ENCODE measurements at places on chromosomes 12 and 14. TPM values are rescaled to one million over a fixed set of nuclear protein-coding genes. Genes with fewer than 3 reads are reported as not detected.

DNA sequence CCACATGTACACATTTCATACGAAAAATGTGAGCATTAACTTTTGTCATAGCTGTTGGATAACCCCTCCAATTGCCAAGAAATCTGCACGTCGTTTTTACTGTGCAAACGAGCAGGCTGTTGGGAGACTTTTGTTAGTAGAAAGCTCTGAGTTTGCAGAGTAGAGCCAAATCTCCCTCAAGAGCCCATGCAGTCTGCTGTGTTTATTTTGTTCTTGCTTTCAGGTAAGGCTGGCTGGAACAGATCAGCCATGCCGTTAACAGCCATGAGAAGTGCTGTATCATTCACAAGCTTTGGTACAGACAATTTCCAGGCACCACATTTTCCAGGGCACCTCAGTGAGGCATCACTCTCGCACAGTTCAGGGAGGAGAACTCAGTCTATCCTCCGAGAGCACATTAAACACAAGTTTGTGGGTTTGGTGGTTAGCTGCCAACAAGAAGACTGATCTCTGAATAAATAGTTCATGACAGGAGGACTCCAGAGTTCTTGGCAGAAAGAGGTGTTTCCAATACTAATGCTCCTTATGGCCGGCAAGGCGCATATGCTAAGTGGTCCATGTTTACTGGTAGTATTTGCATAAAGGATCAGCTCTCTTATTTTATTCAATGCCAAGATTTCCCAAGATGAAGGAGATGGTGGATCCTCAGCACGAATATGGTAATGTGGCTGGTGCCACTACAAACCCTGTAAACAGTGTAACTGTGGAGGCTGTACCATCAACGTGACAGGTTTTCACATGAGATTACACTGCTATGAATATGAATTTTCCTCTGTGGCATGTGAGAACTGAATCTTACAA, 30.3 kb upstream of the PELI2 start:
- DNase-seq = no peak

DNA sequence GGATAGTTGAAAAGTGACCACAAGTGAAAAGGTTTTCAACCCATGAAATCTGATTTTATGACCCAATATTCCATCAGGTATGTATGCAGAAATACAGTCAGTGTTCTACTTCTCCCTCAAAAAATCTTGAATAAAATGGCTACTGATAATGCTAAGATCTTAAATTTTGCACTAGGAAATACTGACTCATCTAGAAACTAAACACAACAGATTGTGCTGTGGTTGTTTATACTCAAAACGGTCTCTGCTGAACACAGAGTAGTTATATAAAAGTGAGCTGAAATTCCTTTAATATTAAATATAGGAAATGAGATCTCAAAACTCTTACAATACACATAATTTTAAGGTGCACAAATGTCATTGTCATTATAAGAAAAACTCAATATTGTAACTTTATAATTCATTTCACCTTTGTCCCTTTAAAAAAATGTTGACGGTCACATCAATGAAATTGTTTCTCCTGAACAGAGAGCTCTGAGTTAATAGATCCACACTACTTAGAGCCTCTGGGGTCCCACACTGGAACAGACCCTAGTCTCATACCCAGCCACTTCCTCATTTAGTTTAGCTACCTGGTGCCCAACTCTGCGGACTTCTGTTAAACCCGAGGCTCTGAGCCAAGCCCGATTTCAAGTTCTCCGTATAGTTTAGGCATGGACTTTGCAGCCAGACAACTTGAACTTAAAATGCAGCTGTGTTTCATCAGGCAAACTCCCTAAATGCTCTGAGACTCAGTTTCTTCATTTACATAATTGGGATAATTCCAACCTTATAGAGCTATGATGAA, 9.3 kb downstream of the COCH start:
- DNase-seq = no peak

DNA sequence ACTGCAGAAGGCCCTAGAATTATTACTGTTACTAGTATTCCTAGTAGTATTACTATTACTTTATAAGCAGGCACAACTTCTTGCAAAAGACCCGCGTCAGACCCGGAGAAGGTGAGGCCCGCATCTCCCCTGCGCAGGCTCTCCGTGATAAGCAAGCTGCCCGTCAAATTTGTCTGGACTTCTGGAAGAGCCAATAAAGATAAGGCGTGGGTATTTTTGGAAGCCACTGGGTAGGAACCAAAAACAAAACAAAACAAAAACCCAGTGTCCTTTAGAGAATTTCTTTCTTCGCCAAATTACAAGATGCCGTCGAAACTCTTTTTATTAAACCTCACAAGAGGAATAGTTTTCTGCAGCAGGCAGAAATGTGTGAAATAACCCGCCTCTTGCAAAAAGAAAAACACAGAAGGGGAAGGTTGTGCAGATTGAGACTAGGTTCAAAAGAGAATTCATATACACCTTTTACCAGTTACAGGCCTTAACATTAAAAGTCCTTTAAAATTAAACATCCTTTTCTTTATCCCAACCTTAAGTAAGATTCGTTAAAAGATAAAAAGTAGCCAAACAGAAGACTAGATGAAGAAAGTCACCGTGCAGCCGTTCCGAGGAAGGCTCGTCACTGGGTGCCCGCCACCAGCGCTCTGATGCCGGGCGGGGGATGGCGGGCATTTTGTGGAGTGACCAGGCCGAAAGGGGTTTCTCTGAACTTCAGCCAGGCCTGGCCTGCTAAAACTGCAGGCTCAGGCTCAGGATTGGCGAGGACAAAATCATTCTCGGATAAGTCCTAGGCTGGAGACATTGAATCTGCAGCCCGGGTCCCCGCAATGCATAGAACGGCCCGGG, 1.6 kb downstream of the TBX5 start:
- no peak for DNase-seq

DNA sequence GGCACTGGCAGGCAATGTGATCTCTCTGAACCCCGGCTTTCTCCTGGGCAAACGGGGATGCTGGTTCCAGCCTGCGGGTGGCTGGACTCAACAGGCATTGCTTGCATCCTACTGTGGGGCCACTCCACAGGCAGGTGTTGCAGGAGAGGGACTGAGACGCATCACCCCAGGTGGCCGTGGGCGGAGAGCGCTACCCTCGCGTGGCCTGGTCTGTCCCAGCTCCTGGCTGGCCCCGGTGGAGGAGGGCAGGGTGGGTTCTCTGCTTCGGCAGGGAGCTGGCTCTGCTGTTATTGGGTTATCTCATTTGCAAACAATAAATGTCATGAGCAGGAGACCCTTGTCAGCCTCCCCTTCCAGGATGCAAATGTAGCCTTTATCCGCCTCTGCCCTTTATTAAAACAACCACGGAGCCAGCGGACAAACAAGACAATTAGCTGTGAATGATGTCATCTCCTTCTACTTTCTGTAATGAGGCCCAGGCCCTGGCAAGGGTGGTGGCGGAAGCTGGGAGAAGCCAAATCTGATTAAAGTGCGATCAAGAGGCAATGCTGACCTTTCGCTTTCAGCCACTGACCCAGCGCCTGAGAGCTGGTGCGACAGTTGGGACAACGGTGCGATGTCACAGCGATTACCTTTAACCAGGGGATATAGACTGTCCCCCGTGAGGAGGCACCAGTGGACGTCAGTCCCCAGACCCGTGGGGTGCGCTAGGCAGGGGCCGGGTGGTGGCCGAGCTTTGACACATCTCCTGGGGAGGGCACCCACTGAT, 161.8 kb downstream of the KIF26A start:
- peak; percentile 70 for DNase-seq

DNA sequence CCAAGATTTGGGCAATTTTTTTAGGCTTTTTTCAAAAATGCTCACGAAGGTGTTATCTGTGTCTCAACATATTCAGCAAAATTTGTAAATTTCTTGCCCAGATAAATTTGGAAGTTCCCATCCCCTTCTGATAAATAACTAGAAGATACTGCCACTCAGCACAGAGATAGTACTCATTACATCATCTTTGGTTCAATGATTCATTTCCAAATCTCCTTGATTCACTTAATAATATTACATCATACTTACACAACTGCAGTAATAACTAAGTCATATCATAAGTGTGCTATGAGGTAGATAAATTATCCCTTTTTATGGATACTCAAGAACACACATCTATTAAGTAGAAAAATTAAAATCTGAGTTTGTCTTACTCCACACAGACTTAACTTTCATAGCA, 89.4 kb downstream of the RPAP3 start:
- DNase-seq = no peak

DNA sequence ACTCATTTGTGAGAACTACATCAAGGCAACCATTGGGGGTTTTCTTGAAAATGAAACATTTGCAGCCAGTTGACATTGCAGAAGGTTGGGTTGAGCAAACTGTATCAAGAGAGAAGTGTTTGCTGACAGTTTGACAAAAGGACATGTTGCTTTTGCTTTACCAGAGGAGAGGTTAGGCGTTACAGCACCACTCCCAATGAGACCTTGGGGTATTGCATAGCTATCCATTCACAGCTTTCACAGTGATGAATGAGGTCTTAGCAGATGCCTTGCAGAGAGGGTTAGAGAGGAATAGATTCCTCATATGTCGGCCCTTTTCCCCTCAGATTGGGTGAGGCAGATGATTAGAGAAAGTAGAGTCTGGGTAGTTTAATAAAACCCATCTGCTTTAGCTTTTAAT, 988.9 kb upstream of the FLRT2 start:
- no peak for DNase-seq

GRCh38 chr14:81123811-81124210, 96.9 kb downstream of the GTF2A1 start:
- no peak for DNase-seq

GRCh38 chr14:91158091-91158790, 44.4 kb downstream of the DGLUCY start:
- no peak for DNase-seq

DNA sequence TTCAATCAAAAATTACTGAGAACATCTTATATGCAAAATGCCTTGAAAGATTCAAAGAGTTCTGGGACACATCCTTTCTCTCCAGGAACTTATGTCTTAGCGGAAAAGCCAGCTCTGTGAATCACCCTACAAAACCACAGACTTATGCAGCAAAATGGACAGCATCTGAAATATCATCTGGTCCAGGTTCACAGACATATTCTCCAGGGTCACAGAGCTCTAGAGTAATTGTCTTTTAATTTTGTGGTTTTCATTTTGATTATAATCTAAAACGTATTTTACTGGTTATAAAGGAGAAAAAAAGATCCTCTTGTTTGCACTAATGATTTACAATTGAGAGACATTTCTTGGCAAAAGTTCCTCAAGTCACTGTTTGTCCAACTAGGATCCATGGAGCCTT, 246.2 kb downstream of the MSRB3 start:
- DNase-seq = no peak

GRCh38 chr12:14643251-14643650, 53.1 kb downstream of the GUCY2C start:
- DNase-seq = no peak

- DNase-seq = no peak
Observed at GRCh38 chr12:110505332-110505731, 3.2 kb downstream of the RAD9B start.

Gene CELA1
- not detected for polyA plus RNA-seq

DNA sequence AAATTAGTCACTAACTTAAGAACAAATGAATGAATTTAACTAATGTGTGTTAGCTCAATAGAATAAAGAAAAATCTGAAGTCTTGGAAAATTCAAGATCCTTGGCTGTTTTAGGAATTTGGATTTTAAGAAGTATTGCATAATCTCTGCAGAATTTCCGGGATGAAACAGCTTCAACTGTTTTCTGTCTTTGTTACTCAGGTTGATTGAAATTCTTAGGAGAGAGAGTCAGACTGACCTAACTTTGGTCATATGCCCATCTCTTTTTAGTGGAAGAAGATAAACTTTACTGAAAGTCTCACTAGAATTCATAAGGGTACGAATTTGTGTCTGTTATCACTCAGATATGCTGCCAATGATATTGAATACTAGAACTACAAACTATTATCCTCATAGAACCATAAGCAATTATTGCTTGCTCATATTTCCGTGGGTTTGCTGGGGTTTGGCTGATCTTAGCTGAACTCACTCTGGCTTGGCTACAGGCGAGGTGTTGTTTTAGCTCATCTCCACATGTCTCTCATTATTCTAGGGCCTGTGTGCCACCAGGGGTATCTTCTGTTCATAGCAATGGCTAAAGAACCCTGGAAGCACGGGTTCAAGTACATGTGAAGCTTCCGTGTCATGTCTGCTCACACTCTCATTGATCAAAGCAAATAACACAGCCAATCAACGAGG, 257.4 kb upstream of the NOVA1 start:
- no peak for DNase-seq

DNA sequence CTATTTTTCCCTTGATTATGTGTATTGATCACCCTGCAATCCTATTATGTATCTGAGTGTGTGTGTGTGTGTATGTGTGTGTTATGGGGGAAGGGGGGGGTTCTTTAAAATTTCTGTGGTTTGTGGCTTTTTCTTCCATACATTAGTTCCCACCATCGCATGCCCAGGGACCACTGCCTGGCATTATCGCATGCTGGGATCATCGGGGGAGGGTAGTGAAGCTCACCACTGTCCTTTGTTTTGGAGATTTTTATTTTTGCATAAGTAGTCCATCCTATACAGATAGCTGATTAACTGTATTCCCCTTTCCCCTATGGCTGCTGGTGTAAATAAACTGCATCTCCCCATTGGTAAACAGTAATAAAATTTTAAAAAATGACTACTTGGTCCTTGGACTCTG, 3.4 kb downstream of the ATXN7L3B start:
- DNase-seq = no peak

Gene NR1H4
- 0.28 TPM for polyA plus RNA-seq

DNA sequence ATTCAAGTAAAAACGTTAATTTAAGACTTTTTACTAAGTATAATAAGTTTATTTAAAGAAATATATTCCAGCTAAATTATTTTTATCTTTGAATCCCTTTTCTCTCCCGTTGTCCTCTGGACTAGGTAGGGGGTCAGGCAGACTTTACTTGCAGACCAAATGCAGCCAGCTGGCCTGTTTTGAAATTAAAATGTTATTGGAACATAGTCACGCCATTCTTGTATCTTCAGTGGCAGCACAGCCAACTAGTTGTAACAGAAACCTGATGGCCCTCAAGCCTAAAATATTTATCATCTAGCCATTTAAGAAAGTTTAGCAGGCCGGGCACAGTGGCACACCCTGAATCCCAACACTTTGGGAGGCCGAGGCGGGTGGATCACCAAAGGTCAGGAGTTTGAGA, 52.7 kb downstream of the BCAT1 start:
- DNase-seq = no peak

GRCh38 chr12:22287776-22288621, 46.5 kb downstream of the ST8SIA1 start:
- DNase-seq = no peak

Gene RPL10L
- 0.51 TPM for polyA plus RNA-seq

GRCh38 chr14:65658202-65658601, 245.7 kb downstream of the FUT8 start:
- no peak for DNase-seq
